ENCODE measurements at places on chromosomes 2 and 18. TPM values are rescaled to one million over a fixed set of nuclear protein-coding genes. Genes with fewer than 3 reads are reported as not detected.

DNA sequence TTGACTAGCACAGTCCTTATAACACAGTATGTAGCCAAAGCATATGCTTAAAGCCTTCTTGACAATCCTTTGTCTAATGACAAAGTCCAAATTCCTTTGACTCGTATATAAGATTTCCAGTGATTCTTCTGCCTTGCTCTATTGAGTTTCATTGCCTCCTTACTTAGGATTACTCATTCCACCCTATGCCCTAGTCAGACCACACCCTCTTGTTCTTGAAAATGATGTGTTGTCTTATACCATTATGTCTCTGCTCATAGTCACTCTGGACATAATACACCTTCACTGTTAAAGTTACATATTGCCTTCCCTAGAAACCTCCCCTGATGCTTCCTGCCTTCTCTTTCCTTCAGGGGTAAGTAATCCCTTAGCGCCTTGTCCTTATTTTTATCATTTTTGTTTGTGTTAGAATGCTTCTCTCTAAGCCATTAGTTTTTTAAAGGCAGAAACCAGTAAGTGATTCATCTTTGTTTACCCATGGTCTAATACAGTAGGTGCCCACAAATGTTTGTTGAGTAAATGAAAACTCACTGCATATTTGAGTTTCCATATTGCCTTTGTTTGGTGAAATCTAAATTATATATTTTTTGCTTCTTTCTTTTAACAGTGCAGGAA is 19.3 kb downstream of the GPD2 start:
- no peak overlapping the region for H3K4me3 ChIP-seq
- no peak for DNase-seq
- H3K4me1 ChIP-seq, result no peaks in the 10 kb centered on the region
- H3K27me3 ChIP-seq, result no peaks in the 10 kb centered on the region

- no peak overlapping the region for H3K27ac ChIP-seq
- no peaks in the 10 kb centered on the region for H3K27me3 ChIP-seq
- peak; percentile 72 for DNase-seq
- peaks cover 34% of the 10 kb centered on the region for H3K36me3 ChIP-seq
Measured at GRCh38 chr18:111306-112014, 46.9 kb upstream of the USP14 start.

GRCh38 chr18:23143016-23143814 is 7.9 kb downstream of the CABLES1 start:
- no peaks in the 10 kb centered on the region for H3K27me3 ChIP-seq
- DNase-seq, result no peak
- H3K27ac ChIP-seq, result no peak overlapping the region
- H3K36me3 ChIP-seq, result peaks cover 21% of the 10 kb centered on the region

GRCh38 chr18:22637787-22638186 is 220.1 kb upstream of the CTAGE1 start:
- H3K27ac ChIP-seq, result no peak overlapping the region
- no peaks in the 10 kb centered on the region for H3K27me3 ChIP-seq
- H3K4me1 ChIP-seq, result no peaks in the 10 kb centered on the region
- H3K36me3 ChIP-seq, result no peaks in the 10 kb centered on the region

GRCh38 chr2:14735696-14736095 is 103.2 kb downstream of the LRATD1 start:
- no peak overlapping the region for H3K4me3 ChIP-seq
- H3K36me3 ChIP-seq, result no peaks in the 10 kb centered on the region
- no peak for DNase-seq
- no peaks in the 10 kb centered on the region for H3K27me3 ChIP-seq
- no peak overlapping the region for H3K27ac ChIP-seq

GRCh38 chr2:9665898-9666297 is 35.1 kb upstream of the YWHAQ start:
- DNase-seq, result no peak
- H3K4me3 ChIP-seq, result no peak overlapping the region

- H3K27me3 ChIP-seq, result no peaks in the 10 kb centered on the region
- 0 out of 2 replicates have a peak, but pooled peaks cover 3% of the 10 kb centered on the region for H3K36me3 ChIP-seq
- H3K4me1 ChIP-seq, result no peaks in the 10 kb centered on the region
- no peak overlapping the region for H3K4me3 ChIP-seq
- no peak overlapping the region for H3K27ac ChIP-seq
Measured at GRCh38 chr18:49669403-49669802, 107.5 kb downstream of the LIPG start.

- H3K4me3 ChIP-seq, result no peak overlapping the region
- H3K27me3 ChIP-seq, result no peaks in the 10 kb centered on the region
- H3K27ac ChIP-seq, result no peak overlapping the region
- no peak for DNase-seq
- H3K4me1 ChIP-seq, result no peaks in the 10 kb centered on the region
Measured at GRCh38 chr18:40907842-40908241, 1047.2 kb upstream of the PIK3C3 start.

The TXNDC2 gene
- total RNA-seq, result 0.28 TPM

The CYTIP gene
- total RNA-seq, result 0.09 TPM

GRCh38 chr2:158181171-158181570 is 79.5 kb downstream of the UPP2 start:
- no peak overlapping the region for H3K27ac ChIP-seq
- no peaks in the 10 kb centered on the region for H3K36me3 ChIP-seq
- H3K27me3 ChIP-seq, result no peaks in the 10 kb centered on the region
- H3K4me3 ChIP-seq, result no peak overlapping the region
- H3K4me1 ChIP-seq, result peaks cover 2% of the 10 kb centered on the region
- DNase-seq, result no peak

The POTEJ gene
- not detected for total RNA-seq

GRCh38 chr2:102315921-102316320 is 4.6 kb downstream of the IL1RL1 start:
- no peak for DNase-seq
- no peak overlapping the region for H3K4me3 ChIP-seq
- H3K27me3 ChIP-seq, result no peaks in the 10 kb centered on the region
- H3K36me3 ChIP-seq, result no peaks in the 10 kb centered on the region
- no peak overlapping the region for H3K27ac ChIP-seq
- no peaks in the 10 kb centered on the region for H3K4me1 ChIP-seq

The HOXD13 gene
- not detected for total RNA-seq

DNA sequence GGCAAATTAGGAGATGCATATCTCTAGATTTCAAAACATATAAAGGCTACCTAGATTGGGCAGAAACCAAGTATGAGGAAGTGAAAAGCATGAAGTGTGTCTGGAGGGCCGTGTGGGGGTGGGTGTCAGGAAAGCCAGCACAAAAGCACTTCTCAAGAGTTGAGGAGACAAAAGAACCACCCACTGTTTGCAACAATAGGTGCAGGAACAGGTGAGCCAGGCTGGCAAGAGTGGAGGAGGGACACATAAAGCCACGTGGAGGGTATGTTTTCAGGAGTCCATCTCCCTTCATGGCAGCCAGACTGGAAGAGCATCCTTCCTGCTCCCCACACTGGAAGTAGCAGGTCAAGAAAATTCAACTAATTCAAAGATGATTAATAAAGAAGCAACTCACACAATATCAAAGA is 96.4 kb downstream of the CERS6 start:
- DNase-seq, result peak; percentile 91
- H3K4me1 ChIP-seq, result peaks cover 8% of the 10 kb centered on the region
- no peaks in the 10 kb centered on the region for H3K27me3 ChIP-seq
- peaks cover 20% of the 10 kb centered on the region for H3K36me3 ChIP-seq
- no peak overlapping the region for H3K27ac ChIP-seq

DNA sequence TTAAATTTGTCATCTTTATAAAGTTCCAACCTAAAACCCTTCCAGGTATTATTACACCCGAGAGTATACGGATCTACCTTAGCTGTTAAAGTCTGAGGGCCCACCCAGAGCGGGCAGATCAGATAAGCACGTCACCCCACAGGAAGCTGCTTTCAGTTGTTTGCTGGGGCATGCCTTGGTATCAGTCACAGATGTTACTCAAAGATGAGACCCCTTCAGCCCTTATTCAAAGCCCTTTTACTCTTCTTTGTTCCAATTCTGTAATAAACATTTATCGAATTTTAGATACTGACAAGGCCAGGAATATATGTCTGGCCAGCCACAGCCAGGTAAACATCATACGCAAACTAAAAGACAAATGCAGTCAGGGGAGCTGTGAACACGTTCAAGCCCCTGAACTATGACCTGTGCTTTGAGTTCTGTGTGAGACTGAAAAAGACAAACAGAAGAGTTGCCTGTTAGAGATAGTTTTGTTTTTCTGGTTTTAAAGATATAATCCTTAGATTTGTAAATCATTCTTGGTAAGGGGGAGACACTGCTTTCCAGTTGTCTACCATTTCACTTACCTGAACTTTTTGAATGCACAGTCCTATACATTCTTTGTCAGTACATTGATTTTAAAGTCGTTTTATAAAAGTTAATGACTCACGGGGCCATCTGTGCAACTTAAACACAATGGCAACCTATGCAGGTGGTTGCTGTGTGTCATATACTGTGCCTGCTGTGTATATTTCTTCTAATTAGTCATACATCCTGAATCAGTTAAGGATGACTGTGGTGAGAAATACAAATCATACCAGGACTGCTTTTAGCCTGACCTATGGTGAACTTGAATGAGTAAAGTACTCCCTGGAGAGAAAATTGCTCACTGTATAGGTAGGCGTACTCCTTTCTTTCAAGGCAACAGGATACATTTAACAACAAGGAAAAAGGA is 100.5 kb upstream of the ITPRID2 start:
- H3K4me1 ChIP-seq, result no peaks in the 10 kb centered on the region
- no peak overlapping the region for H3K27ac ChIP-seq
- H3K4me3 ChIP-seq, result no peak overlapping the region
- H3K27me3 ChIP-seq, result no peaks in the 10 kb centered on the region
- no peak for DNase-seq

The FIGN gene
- 12.9 TPM for total RNA-seq

DNA sequence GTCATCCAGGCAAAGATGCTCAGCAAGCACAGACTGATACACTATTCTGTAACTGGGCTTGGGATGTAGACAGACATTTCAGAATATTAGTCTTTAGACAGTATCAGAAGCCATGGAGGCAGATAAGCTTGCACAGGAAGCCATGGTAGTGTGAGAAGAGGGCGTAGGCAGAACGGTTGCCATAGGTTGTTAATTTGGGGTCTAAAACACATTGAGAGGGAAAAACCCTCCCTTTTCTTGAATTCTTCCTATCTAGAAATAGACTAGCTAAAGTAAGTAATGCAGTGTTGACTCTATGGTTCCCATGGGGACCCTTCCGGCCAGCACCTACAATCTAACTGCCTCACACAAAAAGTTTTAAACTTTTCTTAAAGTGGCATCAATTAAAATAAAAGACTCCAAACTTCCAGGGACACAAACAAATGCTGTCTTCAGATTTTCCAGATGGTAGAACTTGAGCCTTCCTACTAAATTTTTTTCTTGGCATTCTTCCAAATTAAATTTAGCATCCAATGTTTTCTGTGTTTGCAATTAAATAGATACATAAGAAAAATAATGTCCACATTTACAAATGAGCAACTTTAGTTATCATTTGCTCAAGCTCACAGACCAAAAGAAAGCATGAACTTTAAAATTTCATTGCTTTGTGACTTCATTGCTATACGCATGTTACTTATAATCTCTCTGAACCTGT is 1.9 kb downstream of the PRKRA start:
- no peak overlapping the region for H3K27ac ChIP-seq
- peaks cover 48% of the 10 kb centered on the region for H3K36me3 ChIP-seq
- H3K4me3 ChIP-seq, result peak overlapping the region; percentile 90
- no peak for DNase-seq
- H3K27me3 ChIP-seq, result no peaks in the 10 kb centered on the region
- no peaks in the 10 kb centered on the region for H3K4me1 ChIP-seq

The C1QL2 gene
- 0.81 TPM for total RNA-seq

The IL1RL2 gene
- total RNA-seq, result not detected

The SIGLEC15 gene
- 0.13 TPM for total RNA-seq

DNA sequence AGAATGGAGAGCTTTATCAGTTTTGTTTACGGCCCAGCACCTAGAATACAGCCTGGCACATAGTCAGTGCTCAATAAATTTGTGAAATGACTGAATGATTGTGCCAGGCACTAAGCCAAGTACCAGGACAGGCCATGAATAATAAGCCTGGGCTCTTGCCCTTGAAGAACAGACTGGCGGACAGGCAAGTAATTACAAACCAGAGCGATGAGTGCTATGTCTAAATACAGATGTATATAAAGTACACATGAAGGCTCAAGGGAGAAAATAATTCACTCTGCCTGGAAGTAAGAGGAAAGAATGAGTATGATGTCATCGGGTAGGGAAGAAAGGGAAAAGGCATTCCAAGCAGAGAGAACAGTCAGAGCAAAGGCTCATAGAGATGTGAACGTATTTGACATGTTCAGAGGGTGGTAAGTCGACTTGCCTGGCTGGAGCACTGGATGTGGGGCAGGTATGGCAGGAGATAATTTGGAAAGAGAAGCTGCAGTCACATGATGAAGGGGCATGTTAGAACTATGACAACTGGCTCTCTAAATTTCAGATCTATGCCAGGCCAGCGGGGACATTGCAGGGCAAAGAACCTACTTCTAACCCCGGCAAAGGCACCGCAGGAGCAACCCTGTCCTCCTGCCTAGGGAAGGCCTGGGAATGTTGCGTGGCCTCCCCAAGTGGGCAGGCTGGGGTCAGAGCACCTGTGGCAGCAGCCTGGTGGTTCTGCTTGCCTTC is 119.1 kb upstream of the STPG4 start:
- no peak for DNase-seq
- no peaks in the 10 kb centered on the region for H3K36me3 ChIP-seq
- H3K4me3 ChIP-seq, result no peak overlapping the region
- no peak overlapping the region for H3K27ac ChIP-seq
- peaks cover 2% of the 10 kb centered on the region for H3K4me1 ChIP-seq

The EHBP1 gene
- total RNA-seq, result 35.6 TPM

DNA sequence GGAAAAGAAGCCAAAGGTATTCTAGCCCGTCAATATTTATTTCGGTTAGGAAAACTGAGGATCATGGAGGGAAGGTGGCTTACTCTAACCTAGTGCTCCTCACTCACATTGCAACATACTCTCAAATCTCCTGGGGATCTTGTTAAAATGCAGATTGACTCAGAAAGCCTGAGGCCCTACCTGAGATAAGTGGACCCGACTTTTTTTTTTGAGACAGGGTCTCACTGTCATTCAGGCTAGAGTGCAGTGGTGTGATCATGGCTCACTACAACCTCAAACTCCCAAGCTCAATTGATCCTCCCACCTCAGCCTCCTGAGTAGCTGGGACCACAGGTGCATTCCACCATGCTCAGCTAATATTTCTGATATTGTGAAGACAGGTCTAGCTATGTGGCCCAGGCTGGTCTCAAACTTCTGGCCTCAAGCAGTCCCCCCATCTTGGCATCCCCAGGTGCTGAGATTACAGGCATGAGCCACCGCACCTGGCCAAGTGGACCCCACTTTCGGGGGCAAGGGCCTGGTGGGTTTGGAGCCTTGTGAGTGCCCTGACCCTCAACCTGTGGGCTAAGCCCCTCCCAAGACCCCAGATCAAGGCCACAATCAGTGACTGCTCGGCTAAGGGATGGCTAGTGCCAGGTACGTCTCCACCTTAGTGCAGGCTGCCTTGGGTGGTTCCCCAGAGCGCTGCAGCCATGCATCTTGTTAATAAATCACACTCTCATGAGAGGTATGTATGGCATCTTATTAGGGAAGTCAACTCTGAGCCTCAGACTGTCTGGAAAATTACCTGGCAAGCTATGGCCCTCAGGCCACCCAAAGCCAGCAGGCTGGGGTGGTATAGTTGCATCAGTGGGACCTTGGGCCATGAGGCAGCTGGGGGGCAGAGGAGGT is 1.1 kb upstream of the NEURL3 start:
- no peaks in the 10 kb centered on the region for H3K36me3 ChIP-seq
- DNase-seq, result no peak
- H3K27ac ChIP-seq, result no peak overlapping the region

The TRAPPC8 gene
- total RNA-seq, result 40.4 TPM

The SERPINB12 gene
- total RNA-seq, result not detected

GRCh38 chr2:50975546-50975945 is 56.4 kb downstream of the NRXN1 start:
- no peaks in the 10 kb centered on the region for H3K27me3 ChIP-seq
- peaks cover 4% of the 10 kb centered on the region for H3K36me3 ChIP-seq
- H3K27ac ChIP-seq, result no peak overlapping the region
- H3K4me1 ChIP-seq, result no peaks in the 10 kb centered on the region
- no peak for DNase-seq
